ENCODE measurements at places on chromosomes 6 and 20. TPM values are rescaled to one million over a fixed set of nuclear protein-coding genes. Genes with fewer than 3 reads are reported as not detected.

- DNase-seq = no peak
Measured at GRCh38 chr6:142819603-142820337, 125.2 kb downstream of the HIVEP2 start.

- no peak for DNase-seq
Measured at GRCh38 chr6:23003671-23004467, 434.5 kb downstream of the HDGFL1 start.

GRCh38 chr6:7156643-7157278 lies 49.0 kb downstream of the RREB1 start:
- DNase-seq = no peak

DNA sequence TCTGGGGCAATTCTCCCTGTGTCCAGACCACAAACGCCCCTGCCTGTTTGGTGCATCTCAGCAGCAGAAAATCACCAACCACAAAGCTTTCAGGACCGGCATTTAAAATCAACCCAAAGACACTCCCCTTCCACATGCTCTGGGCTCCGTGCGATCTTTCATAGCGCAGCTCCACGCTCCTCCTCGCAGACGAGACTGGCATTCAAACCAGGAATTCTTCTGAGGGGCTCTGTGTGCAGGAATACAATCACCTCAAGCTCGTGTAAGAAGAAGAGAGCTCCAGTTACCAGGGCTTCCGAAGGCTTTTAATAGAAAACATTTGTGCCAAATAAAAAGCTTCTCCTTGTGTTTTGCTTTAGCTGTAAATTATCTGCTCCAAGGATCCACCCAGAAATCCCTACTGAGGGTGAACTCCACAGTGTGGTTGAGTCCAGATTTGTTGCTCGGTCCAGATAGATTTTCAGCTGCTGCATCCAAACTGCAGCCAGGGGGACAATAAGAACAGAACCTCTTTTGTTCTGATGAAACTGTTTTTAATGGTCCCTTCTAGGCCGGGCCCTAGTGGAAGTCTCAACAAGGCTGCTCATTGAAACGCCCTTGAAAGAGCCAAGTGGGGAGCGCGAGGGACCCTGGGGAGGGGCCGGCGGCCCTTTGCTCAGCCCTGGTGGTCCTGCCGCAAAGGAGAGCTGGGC lies 16.4 kb upstream of the BMP7 start:
- DNase-seq = peak; percentile 63

The MAFB gene
- total RNA-seq = 1.6 TPM

The WTAP gene
- 126 TPM for total RNA-seq

The POU5F1 gene
- not detected for total RNA-seq

DNA sequence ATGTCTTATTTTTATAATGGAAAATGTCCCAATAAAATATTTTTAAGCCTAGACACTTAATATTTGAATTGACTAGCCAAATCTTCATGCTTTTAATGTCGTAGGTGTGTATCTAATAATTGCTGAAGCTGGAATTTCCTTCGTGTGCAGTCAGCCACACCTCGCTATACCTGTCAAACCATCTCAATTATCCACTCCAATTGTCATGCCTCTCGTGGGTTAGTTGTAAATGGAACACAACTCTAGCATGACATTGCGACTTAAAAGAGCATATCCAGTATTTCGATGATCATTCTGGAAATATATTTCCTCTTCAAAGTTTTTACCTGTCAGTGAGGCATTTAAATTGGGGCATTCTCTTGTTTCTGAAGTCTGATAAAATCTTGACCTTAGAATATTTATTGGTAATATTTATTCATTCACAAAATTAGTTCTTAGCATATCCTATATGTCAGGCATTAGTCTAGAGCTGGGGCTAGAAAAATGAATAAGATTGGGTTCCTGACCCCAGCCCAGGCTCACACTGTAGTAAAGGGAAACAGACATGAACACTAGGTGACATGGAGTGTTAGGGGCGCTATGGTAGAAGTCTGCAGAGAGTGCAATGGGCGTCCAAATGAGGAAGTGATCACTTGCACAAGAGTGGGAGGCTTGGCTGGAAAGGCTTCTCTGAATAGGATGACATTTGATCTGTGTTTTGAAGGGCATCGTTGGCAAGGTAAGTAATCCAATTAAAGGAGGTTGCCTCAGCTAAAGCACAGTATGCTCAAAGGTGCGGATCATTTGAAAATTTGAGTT lies 11.0 kb upstream of the CFAP206 start:
- no peak for DNase-seq

The RSPH3 gene
- total RNA-seq = 6.0 TPM

DNA sequence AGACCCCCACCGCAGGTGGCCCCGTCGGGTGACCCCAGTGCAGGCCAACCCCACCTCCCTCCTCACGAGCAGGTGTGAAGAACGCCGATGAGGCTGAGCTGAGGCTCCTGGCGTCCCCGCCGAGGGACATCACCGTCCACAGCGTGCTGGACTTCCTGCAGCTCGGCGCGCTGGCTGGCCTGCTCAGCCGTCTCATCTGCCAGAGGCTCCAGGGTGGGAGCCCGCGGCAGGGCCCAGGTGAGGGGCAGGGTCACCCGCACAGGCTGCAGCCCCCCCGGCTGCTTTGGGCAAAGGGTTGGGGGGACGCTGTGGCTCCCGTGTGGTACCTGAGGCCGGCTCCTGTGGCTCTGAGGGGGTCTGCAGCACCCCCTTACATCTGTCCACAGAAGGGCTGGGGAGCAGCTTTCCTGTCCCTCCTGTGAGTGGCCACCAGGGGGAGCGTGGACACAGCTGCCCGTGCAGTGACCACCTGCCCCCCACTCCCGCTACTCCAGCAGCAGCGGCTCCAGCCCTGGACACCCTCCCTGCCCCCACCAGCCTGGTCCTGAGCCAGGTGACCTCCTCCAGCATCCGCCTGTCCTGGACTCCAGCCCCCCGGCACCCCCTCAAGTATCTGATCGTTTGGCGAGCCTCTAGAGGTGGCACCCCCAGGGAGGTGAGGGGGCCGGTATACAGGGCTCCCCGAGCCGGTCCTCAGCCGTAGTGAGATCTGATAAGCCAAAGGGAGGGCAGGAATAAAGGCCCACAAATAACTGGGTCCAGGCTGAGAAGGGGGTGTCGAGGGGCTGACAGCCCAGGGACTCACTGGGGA lies 16.5 kb downstream of the COL20A1 start:
- DNase-seq = peak; percentile 64

DNA sequence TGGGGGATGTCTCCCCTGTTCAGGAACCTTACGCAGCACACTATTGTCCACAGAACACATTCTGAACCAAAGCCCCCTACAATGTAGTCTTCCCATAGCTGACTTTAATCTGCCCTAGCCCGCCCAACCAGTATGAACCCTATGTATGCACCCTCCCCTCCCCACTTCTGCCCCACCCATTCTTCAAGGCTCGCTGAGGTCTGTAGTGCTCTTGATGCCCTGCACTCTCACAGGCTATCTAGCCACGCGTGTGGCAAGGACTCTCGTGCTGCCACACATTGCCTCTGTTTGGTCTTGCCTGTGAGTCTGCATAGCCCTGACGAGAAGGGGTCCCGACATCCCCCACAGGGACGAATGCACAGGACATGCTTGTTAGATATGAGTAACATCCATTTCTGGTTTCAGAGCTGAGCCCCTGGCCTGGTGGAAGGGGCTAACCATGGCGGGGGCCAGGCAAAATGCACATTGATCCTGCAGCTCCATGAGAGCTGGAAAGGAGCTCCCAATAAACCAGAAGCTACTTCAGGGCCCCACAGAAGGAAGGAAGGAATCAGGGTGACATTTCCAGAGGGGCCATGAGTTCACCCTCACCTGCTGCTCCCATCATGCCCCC lies 22.6 kb downstream of the MOCS1 start:
- no peak for DNase-seq

DNA sequence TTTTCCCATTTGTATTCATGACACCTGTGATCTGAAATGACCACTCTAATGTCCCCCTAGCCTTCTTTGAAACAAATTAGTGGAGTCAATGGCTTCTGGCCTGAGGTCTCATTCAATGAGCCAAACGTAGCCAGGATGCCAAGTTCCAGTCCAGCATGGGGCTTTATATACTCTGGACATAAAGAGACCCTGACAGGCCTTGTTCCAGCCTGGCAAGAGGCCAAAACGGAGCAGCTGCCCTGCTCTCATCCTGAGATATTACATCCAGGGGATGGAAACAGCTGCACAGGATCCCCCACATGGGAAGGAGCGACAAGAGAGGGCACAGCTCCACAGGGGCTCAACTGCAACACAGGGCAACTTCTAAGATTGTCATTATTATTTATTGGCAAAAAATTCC lies 437.8 kb downstream of the CDH26 start:
- DNase-seq = no peak

- no peak for DNase-seq
Measured at GRCh38 chr6:137214931-137215330, 4.3 kb downstream of the IFNGR1 start.

- no peak for DNase-seq
Measured at GRCh38 chr6:36559011-36559793, 11.9 kb upstream of the STK38 start.

The PSORS1C1 gene
- not detected for total RNA-seq

The FAM120B gene
- 33.4 TPM for total RNA-seq

The PRR18 gene
- 0.16 TPM for total RNA-seq

GRCh38 chr6:158519300-158519699 lies 40.6 kb upstream of the TMEM181 start:
- DNase-seq = no peak

DNA sequence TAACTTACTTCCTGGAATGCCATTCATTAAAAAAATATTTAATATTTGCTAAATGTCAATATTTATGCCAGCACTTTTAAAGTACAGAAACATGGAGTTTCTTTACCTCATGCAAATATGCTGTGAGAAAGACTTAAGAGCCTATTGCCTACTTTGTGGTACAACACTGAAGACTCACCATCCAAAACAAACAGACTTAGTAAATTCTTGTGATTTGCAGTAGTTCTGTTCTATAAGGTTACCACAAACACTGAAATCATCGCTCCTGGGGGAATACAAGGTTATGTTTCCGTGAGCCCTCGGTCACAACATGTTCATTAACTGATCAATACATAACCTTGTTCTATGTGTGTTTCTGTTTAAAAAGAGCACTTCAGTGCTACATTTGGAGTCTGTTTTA lies 78.3 kb downstream of the ATG5 start:
- DNase-seq = no peak

GRCh38 chr20:51359947-51360346 lies 182.6 kb downstream of the NFATC2 start:
- DNase-seq = no peak

GRCh38 chr6:163507965-163508364 lies 93.4 kb downstream of the QKI start:
- no peak for DNase-seq

The MICB gene
- not detected for total RNA-seq

DNA sequence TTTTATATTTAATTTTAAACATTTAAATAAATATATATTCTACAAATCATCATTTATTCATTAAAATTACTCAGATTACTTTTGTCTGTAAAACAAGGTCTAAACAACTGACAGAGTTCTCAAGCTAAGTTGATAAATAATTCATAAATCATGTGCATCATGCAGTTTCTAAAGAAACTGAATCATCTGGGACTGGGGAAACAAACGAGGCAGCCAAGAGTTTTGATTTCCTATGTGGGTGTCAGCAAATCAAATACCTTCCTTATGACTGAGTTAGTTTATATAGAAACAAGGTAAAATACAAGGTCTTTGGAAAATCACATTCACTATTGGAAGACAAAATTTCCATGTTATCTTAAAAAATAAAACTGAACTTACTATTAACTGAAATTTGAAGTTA lies 149.9 kb upstream of the BEND6 start:
- DNase-seq = no peak

The IGF2R gene
- 97.3 TPM for total RNA-seq

The SLC22A23 gene
- total RNA-seq = 12.5 TPM

DNA sequence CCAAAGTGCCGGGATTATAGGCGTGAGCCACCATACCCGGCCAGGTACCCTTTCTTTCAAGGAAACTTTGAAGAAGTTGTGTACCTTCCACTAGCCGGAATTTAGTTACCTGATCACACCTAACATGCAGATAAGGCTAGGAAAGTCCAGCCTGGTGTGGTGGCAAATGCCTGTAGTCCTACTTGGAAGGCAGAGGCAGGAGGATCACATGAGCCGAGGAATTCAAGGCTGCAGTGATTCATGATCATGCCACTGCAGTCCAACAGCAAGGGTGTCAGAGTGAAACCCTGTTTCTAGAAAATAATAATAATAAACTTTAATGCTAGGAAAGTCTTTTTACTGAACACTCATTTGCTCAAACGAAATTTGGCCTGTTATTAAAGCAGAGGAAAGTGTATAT lies 21.0 kb downstream of the NFYA start:
- DNase-seq = no peak

GRCh38 chr20:35994994-35995453 lies 26.6 kb downstream of the CNBD2 start:
- DNase-seq = peak; percentile 82

DNA sequence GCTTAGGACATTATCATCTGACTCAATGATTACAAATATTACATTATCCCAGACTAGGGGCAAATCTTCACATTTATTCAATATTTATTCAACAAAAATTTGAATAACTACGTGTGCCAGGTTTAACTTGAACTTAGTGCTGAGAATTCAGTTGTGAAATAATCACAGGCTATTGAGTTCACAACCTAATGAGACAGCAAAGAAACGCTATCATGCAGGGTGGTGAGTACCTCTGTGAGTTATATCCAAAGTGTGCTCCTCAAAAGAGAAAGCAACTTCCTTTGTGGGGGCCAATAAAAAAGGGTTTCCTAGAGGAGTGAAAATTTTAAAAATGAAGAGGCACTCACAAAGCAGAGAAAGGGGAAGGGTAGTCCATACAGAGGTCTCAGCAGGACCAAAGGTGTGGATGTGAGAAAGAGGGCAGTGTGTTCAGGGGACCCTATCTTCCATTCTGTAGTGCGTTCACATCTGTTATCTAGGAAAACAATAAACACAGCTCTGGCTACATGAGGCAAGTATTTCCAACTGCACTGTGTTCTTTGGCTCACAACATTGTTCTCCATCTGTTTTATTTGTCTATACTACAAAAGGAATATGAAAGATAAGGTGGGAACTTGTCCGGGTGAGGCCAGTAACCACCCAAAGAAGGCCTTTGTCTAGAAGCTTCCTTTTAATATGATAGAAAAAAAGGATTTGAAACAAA lies 155.4 kb upstream of the MARCKS start:
- DNase-seq = no peak
